A172 (cell line): ENCODE measurements at places on chromosomes 5 and 9.

DNA sequence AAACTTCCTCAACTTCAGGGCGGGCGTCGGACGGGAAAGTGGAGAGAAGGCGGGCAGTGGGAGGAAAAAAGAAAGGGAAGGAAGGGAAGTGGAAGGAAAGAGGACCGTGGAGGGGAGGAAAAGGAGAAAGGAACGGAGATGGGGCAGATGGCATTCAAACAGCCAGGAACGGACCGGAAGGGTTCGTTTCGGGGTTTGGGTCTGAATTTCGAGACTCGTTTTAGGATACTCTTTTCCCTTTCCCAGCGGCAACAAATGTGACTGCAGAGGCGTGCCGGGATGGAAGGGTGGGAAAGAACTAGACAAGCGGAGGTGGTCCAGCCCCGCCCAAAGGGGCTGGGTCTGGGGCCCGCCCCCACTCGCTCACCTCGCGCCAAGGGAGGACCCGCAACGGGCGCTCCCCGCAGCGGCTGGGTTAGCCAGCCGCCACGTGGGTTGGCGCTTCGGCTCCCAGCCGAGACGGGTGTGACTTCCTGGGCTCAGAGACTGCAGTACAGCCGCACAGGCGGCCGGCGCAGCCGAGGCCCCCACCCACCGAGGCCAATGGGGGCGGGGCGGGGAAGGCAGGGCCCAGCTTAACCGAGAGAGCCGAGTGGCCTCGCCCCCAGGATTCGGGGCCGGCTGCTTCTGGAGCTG is 2.7 kb downstream of the VCAN start:
- peak; percentile 83 for DNase-seq

DNA sequence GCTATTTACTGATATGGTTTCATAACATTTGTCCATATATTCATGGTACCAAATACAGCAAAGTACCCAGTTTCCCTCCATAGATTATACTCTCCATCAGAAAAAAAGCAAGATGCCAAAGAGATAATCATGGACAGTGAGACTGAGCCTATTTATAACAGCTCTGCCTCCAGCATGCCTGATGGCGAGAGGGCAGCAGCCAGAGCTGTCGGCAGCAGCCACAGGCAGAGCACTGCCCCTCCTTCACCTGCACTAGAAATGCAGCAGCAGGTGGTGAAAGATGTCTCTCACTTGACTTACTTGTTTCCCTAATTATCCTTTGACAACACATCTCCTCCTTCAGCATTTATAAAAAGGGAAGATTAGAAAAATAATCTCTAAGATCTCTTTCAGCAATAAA is 32.4 kb downstream of the CTNNAL1 start:
- DNase-seq = no peak

DNA sequence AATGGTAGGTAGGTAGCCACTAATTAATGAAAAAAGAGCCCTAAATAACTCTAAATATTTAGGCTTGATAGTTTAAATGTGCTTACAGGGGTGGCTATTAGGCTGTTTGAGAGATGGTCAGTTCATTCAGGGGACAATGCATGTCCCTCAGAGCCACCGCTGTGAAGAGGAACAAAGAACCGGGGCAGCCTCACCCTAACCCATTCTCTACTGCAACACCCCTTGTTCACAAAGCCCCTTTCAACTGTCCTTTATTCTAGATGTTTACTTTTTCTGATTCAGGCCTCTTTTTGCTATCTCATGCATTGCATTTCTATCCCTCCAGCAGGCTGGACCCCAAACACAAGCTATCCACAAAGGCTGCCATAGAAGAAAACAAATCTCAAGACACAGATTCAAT is 906.7 kb downstream of the NR2F1-AS1 start:
- DNase-seq = no peak

DNA sequence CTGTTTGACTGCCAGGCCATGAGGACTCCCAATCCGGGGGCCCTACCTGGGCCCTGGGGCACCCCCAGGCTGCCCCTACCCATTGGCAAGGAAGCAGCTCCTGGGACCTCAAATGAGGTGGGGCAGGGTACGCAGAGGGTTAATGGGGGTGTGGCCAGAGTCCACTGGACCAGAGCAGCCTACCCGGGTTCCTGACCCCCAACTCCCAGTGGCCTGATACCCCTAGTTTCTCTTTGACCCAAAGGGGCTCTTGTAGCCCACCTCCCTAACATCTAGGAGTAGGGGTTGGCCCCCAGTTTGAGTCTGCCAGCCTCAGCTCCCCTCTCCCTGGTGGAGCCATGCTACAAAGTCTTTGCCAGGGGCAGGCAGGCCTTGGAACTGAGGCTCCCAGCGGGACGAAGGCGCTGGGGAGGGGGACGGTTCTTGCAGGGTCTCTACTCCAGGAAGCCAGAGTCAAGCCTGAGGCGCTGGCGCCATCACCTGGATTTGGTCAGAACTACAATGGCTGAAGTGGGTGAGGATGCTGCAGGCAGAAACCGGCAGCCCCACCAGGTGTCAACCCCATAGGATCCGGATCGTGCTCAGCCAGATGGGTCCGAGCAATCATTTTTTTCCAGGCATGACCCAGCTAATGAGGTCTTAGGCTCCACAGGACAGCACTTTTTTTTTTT is 8.4 kb upstream of the CERCAM start:
- no peak for DNase-seq

GRCh38 chr5:149837680-149838269 is 106.8 kb downstream of the PDE6A start:
- DNase-seq = peak; percentile 82

GRCh38 chr9:87653941-87654340 is 72.0 kb upstream of the CTSL start:
- no peak for DNase-seq

- no peak for DNase-seq
Observed at GRCh38 chr9:116688806-116689485, 1.8 kb downstream of the TRIM32 start.

DNA sequence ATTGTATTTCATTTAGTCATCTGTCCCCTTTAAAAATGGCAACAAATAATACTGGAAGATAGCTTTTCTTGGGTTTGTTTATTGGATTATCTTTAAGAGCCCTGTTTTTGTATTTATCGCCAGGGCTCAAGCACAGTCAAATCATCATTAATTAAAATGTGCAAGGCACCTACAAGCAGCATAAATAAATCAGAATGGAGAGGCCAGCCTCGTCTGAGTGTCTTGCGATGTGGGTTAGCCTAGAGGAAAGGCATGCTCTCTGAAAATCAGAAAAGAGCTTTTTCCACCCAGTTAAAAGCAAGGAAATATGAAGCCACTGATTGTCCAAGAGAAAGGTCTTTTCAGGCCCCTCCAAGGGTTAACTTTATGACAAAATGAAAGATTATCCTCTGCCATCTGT is 31.8 kb downstream of the ZFAND5 start:
- DNase-seq = no peak

GRCh38 chr9:34809504-34810186 is 99.7 kb upstream of the CCL21 start:
- no peak for DNase-seq

- no peak for DNase-seq
Observed at GRCh38 chr5:181130832-181131496, at the start of gene OR2V1. OR2V1 (minus strand) TSS chr5:181131169; CDS start chr5:181125304, 5,865 bp downstream.

DNA sequence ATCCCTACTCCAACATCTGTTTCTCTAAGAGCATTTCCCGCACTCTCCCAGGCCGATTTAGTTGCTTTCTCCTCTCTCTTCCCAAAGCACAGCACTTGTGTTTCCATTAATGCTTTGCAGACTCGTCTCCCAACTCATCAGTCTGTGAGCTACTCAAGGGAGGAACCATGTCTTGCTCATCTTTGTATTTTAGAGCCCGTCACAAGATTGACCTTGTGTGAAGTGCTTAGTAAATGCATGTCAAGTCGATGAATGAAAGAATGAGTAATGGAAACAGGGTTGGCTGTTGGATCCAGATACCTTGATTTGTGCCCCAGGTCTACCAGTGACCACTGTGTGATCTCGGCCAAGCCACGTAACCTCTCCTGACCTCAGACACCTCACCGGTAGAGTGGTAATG is 99.3 kb downstream of the KLF4 start:
- DNase-seq = no peak

GRCh38 chr9:97704851-97705250 is 7.7 kb upstream of the XPA start:
- DNase-seq = no peak

DNA sequence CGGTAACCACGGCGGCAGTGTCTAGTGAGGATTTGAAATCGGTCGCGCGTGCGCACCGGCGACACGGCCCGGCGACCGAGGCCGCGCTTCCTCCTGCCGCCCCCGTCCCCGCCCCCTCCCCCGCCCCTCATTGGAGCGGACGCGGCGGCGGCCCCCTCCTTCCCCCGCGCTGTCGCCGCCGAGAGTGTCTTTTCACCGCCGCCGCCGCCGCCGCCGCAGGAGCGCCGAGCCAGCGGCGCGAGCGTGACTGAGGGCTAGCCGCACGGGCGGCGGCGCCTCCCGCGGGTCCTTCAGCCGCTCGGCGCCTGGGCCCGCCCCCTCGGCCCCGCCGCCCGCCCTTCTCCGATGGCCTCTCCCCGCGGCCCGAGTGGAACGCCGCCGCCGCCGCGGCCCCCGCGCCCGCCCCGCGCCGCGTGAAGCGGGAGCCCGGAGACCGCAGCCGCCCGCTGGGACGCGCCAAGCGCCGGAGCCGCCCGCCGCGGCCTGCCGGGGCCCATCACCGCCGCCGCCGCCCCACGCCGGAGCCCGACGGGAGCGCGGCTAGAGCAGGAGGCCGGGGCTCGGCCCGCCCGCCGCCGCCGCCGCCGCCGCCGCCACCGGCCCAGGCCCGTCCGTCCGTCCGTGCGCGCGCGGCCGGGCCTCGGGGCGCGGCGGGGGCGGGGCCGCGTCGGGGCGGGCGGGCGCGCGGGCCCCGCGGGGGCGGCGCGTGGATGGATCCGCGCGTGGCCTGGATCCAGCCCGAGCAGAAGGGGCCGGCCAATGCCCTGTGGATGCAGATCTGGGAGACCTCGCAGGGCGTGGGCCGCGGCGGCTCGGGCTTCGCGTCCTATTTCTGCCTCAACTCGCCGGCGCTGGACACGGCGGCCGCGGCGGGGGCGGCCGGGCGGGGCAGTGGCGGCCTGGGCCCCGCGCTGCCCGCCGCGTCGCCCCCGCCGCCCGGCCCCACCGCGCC is at the start of gene TENT4A:
TENT4A (plus strand) TSS at position 159 of the 952 bp plus-strand sequence; CDS start at position 711, 552 bp downstream.
- DNase-seq = no peak

GRCh38 chr9:117545846-117546245 is 131.0 kb upstream of the ASTN2 start:
- no peak for DNase-seq

DNA sequence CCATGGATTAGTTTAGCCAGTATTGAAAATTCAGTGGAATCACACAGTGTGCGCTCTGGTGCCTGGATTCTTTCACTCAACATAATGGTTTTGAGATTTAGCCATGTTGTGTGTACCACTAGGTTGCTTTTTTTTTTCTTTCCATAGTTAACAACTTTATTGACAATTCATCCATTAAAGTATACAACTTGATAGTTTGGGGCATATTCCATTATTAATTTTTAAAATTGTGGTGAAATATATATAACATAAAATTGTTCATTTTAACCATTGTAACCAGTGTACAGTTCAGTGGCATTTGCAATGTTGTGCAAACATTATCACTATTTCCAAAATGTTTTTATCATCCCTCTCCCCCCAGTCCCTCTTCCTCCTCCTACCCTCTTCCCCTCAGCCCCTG is 35.2 kb downstream of the ANKRD33B start:
- no peak for DNase-seq

DNA sequence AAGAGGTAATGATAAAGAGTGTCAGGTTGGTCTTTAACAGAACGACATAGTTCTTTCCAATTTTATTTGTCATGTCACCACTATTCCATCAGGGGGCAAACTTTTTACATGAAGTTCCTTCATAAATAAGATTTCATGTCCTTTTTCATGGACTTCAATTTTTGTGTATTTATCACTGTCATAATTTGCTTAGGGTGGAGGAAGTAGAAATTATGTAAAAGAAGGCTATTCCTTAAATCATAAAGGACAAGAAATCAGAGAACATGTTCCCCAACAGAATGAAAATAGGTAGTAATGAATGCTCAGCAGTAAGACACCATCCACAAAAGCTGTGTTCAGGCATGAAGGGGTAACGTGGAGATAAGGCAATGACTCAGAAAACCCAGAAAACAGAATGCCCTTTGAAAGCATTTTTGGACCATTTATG is 72.7 kb downstream of the ZFAND5 start:
- DNase-seq = no peak

GRCh38 chr5:173001229-173001841 is 17.8 kb downstream of the ATP6V0E1 start:
- DNase-seq = no peak

DNA sequence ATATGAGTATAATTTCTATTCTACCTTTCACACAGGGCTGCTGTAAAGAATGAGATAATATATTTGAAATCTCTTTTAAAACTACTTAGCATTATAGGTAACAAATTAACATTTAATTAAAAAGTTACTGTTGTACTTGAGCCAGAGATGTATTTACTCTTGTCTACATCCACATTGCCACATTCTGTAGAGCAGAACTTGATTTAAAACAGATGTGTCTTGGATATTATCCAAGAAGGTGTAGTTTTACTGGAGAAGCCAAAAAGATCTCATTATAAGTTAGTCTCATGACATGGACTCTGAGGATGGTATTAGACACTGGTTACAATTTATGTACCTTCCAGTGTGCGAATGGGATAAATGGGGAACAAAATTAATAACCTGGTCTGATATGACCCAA is 293.1 kb upstream of the CCNH start:
- no peak for DNase-seq

GRCh38 chr5:72160959-72161358 is 53.7 kb downstream of the MAP1B start:
- no peak for DNase-seq

- DNase-seq = no peak
Observed at GRCh38 chr5:59599729-59600128, 293.8 kb downstream of the PDE4D start.

DNA sequence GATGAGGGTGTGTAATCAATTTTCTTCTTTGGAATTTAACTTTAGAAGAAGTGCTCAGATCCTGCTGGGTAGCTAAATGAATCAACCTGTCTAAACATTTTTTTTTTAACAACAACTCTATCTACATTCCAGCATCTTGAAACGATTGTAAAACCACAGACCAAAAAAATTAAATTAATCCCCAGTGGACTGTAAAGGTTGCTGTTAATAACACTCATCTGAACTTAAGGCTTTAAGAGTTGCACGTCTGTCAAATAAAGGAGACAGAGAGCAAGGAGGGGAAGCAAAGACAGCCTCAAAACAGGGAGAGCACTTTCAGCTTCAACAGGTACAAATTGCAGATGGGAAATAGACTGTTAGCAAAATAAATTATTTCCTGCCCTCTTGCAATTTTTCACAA is 548.5 kb downstream of the DTWD2 start:
- peak; percentile 3 for DNase-seq

GRCh38 chr5:26553079-26553478 is 485.3 kb downstream of the CDH9 start:
- peak; percentile 82 for DNase-seq

- peak; percentile 19 for DNase-seq
Observed at GRCh38 chr5:123785162-123786071, 273.4 kb downstream of the CSNK1G3 start.

- no peak for DNase-seq
Observed at GRCh38 chr5:4572311-4573100, 567.6 kb upstream of the ADAMTS16 start.

DNA sequence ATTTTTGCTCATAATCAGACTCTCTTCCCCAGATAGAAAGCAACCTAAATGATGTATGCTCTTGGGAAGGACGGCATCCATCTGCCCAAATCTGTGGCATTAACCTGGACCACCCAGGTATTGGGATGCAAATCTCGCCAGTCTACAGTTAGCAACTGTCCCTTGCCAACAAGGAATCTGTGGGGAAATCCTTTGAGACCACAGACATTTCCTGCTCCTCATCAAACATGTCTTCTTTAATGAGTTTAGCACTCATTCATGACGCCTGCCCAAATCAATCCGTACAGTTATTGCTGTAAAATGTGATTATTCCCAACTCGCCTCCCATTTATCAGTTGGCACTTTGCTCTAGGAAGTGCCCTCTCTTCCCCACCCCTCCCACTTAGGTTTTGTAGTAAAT is 7.8 kb downstream of the ROR2 start:
- no peak for DNase-seq
